Stimulated activated CD4-positive, alpha-beta T cell treated with anti-CD3 and anti-CD28 coated beads, Interleukin-2, amount 100 ng/mL, for 48 hours (primary cell): ENCODE measurements at places on chromosomes 16 and 17.
A peak's percentile ranks its signal among the peaks of the same experiment; 100 is the strongest.

DNA sequence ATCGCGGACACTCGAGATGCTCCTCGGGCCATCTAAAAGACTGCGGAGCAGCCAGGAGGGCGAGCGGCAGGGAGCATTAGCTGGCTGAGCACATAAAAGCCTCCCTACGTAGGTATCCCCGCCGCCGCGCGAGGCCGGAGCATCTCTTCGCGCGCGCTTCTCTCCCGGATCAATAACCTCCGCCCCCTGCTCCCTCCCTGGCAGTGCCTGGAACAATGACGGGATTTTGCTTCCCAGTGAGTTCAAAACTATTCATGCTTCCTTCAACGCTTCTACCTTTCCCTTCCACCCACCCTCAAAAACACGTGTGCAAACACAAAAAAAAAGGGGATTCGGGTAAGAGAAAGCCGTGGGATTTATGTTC lies 984 bp downstream of the CENPV start:
- peak; percentile 40 for DNase-seq

- DNase-seq: no peak
Measured at GRCh38 chr17:17328251-17328650, 25.1 kb downstream of the NT5M start.

DNA sequence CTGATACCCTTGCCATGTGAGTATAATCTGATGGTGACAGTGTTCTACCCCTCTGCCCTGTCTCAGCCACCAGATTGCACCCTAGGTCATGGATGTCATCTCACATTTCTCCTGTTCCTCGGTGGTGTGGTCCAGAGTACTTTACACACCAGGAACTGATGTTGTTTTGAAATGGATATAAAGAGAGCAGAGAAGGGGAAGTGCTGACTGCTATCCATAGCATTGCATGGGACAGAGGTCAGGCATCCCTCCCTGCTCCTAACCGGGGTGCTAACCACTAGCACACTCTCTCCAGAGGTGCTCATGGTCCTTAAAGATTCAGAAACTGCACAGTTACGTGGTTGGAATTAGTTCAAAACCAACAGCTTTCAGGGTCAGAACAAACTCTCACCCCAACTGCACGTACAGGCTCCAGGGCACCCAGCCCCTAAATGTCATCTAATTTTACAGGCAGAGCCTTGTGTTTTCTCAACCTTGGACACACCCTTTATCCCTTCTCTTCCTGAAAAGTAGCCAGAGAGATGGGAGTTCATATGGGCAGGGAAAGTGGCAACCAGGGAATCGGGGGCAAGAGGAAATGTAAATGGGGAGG lies 16.3 kb downstream of the TTLL6 start:
- no peak for DNase-seq

GRCh38 chr17:46986366-46986765 lies 7.3 kb upstream of the RPRML start:
- no peak for DNase-seq

DNA sequence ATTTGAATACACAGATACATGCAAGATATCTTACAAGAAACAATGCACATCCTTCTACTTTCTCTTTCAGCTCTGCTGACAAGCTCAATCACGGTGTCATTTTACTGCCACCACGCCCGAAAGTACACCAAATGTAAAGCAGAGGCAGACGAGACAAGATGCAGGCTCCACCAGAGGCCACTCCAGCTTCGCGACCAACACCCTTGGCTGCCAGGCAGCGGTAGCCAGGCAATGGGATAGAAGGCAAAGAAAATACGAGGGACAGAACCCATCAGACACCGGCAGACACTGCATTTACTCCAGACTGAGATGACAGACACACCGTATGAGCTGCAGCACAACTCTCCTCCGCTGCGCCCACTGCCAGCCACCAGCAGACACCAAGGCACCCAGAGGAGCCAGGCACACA lies 41.0 kb downstream of the USP22 start:
- DNase-seq: no peak

- DNase-seq: no peak
Measured at GRCh38 chr16:88731699-88732098, 25.4 kb downstream of the CTU2 start.

GRCh38 chr16:68737730-68738629 lies 888 bp downstream of the CDH1 start:
- DNase-seq: no peak

- no peak for DNase-seq
Measured at GRCh38 chr16:85473909-85474620, 139.1 kb upstream of the GSE1 start.

DNA sequence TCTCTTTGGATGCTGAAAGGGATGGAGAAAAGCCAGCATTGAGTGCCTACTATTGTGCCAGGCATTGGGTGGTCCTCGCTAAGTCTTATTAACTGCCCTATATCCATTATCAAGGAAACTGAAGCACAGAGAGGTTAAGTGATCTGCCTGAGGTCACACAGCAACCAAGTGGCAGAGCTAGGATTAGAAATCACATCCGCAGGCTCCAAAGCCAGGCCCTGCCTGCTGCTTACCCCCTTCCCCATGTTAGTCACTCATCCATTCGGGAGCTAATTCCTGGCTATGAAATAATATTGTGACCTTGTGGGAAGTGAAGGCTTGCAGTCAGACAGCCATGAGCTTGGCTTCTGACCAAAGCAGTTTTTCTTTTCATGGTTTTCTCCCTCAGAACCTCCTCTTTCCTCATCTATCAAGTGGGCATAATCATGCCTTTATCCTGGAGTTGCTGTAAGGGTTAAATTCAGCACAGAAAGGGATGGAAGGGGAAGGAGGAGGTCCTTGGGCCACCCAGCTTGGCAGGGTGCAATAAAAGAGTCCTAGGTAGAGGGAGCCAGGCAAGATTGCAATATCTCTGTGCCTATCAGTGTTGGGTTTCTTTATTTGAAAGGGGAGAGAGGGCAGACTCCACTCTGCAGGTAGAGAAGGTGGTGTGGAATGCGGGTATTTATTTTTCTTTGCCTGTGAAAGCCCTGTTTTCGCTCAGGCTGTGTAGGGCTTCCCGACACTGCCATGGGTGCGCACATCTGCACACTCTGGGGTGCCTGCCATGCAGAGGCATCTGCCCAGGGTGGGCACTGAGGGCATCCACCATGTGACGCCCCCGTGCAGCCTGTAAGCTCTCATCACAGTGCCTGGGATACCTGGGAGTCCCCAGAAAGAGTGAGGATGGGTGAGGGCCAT lies 11.3 kb downstream of the RAI1 start:
- DNase-seq: no peak

DNA sequence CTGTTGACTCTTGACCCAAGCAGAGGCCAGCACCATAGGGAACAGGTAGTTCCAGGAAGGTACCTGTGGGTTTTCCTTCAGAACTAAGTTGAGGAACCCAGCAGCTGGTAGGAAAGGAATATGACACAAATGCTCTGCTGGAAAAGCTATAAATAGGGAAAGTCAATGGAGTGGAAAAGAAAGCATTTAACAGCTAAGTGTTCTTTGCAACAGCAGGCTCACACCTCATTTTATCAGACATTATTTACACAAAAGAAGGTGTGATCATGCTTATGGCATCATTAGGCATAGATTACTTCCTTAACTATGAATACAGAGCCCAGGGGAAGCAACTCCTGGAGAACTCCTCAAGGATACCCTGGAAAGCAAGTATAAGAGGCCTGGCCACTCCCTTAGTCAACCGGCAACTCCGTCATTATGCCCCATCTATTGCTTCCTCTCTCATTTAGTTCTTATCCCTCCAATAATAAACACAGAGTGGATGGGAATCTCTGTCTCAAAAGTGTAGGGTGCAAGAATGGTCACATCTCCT lies 128.1 kb downstream of the HS3ST2 start:
- DNase-seq: no peak

DNA sequence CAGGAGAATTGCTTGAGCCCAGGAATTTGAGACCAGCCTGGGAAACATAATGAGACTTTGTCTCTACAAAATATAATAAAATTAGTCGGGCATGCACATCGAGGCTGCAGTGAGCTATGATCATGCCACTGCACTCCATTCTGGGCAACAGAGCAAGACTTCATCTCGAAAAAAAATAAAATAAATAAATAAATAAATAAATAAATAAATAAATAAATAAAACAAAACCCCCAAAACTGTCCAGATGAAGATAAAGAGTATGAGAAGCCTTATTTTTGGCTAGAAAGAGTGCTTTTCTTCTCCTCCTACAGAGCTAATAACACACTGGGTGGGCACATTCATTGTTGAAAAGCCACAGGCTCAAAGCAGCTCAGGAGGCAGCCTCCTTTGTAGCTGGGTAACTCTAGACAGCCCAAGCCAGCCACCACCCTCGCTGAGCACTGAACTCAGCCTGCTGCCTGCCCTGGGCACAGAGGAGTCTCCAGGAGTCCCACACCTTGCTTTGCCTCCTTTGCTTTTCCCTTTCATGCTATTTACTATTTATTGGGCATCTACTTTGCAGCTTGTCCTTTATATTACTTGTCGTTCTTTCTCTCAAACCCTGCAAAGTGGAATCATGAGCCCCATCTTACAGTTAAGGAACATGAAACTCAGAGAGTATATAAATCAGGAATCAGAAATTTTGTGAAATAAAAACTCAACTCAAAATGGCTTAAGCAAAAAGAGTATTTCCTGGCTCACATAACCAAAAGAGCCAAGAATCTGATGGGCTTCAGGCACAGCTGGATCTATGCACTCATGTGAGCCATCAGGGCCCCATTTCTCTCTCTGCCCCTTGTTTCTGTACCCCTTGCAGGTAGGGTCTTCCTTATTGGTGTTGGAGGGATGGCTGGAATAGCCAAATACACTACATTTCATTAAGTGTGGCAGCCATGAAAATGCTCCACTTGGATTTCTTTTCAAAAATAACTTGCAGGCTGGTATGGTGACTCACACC lies 18.1 kb upstream of the C16orf87 start:
- no peak for DNase-seq

DNA sequence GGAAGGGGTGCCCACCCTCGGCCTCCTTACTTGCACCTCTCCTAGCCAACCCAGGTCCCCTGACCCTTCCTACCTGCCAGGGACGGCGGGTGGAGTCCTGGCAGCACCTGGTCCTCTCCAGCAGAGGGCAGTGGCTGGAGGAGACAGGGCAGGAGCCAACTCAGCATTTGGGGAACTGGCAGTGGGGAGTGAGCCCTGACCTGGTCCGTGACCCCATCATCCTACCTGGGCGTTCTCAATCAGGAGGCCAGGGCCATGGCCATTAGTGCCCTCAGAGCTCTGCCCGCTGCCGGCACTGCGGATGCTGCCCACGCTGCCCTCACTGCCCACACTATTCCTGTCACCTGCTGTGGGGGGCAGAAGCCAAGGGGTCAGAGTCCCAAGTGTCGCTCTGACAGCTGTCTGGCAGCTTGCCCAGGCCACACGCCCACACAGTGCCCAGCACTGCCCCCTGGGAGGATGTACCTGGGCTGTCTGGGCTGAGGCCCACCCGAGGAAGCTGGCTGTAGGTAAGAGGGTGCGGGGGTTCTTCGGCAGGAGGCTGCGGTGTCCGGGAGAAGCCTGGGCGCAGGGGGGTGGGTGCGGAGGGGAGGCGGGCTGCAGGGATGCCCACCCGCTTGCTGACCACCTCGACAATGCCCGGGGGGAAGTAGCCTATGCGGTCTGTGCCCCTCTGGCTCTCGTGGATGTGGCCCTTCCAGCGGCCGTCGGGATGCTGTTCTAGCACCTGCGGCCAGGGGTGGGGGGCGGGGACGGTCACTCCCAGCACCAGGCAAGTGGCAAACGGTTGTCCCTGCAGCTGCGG lies 10.8 kb downstream of the CASKIN2 start:
- no peak for DNase-seq

- no peak for DNase-seq
Measured at GRCh38 chr16:86462334-86463084, 47.8 kb upstream of the FOXF1 start.

DNA sequence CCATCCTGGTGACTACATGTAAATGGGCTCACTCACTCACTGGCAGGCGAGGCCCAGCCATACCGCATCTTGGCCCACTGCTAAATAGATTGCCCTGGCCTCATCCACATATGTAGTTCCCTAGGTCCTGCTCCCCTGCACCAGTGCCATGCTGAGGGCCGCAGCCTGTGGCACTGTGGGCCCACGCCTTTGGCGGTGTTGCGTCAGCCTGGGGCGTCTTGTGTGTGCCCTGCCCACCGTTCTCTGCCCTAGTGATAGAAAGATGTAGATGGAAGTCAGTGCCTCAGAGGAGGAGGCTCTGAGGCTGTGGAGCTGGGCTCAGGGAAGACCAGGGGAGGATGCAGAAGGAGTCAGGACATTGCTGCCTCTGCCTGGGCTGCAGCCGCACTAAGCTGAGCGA lies 18.9 kb downstream of the C17orf75 start:
- no peak for DNase-seq

DNA sequence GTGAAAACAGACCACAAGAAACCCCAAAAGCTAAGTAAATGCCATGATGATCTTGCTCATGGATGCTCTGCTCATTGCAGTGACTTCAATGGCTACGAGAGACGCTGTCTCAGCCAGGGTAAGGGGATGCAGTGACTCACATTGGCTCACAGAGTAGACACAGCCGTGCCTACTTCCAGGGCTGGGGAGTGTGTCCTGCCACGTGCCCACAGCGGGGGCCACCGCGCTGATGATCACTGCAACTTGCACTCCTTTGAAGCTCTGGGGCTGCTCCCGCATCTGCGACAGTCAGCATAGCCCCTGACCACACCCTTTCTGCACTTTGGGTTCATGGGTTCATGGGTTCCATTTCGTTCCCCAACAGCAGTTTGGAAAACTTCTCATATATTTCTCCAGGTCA lies 231.4 kb upstream of the RPL38 start:
- no peak for DNase-seq

GRCh38 chr17:13420878-13421277 lies 180.9 kb downstream of the HS3ST3A1 start:
- DNase-seq: no peak

DNA sequence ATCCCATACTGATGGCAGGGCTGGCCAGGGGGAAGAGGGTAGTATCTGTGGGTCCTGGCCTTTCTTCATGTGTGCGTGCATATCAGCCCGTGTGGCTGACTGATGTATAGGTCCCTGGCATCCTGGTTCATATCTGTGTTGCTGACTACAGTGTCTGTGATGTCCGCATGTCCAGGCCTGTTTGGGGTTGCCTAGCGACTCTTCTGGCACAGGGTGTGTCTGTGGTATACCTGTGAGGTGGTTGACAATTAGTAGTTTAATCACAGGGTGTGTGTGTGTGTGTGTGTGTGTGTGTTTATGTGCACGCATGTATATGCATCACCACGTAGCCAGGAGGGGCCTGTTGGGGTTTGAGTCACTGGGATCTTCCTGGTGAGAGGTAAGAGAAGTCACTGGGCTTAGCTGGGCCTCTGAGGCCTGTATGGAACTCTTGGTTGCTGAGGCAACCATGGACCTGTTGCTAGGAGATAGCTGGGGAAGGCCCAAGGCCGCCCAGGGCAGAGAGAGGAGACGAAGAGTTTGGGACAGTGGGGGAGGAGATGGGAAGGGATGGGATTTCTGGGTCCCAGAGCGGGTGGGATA lies 603 bp upstream of the TMEM95 start:
- DNase-seq: no peak

DNA sequence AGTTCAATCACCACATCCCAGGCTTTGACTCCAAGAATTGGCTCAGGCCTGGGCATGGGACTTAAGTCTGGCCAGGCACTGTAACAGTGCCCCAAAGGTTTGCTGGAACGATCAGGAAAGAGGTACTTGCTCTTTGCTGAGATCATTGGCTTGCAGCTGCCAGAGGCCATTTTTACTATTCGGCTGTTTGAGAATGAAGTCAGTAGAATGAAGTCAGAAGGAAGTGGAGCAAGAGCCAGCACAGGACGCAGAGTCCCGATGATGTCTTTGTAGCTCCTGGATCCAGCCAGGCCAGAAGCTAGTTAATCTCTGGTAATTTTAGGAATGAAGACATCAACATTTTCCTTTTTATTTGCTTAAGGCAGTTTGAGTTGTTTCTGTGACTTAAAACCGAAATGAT lies 195.5 kb downstream of the RAB11FIP4 start:
- no peak for DNase-seq

GRCh38 chr17:58487589-58488427 lies at the start of gene HSF5:
Gene HSF5, minus strand, starts transcription at chr17:58488408. Its CDS starts 134 bp downstream, at chr17:58488274.
- DNase-seq: peak; percentile 75
